ENCODE measurements at places on chromosomes 5 and 9.

DNA sequence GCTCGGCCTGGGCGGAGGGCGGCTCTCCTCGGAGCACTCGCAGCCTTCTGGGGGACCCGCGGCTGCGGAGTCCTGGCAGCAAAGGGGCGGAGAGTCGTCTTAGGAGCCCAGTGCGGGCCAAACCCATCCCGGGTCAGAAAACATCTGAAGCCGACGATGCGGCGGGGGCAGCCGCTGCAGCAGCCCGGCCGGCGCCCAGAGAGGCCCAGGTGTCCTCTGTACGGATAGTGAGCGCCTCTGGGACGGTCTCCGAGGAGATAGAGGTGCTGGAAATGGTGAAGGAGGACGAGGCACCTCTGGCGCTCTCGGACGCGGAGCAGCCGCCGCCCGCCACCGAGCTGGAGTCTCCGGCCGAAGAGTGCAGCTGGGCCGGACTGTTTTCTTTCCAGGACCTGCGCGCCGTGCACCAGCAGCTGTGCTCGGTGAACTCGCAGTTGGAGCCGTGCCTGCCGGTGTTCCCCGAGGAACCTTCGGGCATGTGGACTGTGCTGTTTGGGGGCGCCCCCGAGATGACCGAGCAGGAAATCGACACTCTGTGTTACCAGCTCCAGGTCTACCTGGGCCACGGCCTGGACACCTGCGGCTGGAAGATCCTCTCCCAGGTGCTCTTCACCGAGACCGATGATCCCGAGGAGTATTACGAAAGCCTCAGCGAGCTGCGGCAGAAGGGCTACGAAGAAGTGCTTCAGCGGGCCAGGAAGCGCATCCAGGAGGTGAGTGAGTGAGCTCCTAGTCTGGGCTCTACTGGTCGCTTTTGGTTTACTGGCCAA, 1.2 kb downstream of the JMY start:
- no peak for DNase-seq

- DNase-seq = no peak
Measured at GRCh38 chr9:110143485-110143884, 64.5 kb downstream of the C9orf152 start.

DNA sequence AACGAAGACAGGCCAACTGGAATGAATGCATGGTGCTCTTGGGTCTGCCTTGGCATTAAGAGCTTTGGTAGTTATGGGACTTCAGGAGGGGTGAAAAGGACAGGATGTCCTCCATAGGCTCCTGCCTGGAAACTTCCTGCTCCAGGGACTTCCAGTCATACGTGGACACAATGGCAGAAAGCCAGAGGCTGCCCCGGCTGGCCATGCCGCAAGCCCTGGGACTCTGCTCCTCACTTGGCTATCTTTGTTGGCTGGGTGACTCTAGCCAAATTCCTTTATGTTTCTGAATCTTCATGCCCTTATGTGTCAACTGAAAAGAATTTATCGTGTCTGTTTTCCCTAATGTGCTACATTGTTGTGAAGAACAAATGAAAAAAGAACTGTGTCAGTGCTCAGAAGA, 136.9 kb downstream of the SIL1 start:
- no peak for DNase-seq

DNA sequence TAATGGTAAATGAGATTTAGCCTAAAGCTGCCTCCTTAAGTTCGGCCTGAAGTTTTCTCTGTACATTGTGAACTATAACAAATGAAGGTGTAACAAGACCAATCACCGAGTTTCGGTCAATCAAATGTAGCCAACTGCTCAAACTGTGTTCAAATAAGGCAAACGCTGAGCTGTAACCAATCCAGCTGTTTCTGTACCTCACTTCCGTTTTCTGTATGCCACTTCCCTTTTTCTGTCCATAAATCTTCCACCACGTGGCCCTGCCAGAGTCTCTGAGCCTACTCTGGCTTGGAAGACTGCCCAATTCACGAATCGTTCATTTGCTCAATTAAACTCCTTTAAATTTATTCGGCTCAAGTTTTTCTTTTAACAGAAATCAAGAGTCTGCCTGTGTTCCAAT, 193.5 kb upstream of the KLF9 start:
- DNase-seq = no peak

DNA sequence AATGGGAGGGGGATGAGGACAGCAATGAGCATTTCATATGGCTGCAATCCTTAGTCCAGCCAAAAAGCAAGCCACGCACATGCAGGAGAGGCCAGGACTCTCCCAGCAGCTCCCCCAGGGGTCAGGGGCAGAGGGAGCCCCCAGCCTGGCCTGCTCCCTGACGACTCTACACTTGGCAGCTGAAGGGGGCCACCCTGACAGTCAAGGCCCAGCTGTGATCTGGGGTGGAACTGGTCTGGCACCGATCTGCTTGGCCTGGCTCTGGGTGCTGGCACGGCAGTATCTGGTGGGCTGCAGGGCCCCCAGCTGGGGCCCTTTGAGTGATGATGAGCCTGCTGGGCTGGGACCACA, 118.1 kb downstream of the ADAMTS2 start:
- DNase-seq = no peak

DNA sequence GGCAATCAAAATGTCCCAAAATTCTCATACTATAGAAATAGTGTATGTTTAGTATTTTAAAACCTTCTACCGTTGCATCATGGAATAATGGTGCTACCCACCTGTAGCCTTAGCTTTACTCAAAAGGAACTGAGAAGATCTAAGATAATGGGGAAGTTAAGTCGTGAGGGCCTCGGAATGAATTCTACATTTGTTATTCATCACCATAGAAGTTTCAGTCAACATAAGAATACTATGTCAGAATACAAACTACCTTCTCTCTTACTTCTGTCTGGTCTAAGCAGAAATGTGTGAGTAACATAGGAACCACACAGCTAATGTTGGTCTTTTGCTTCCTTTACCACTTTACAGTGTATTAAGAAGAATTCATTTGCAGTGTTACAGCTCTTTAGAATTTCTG, 43.2 kb downstream of the RFK start:
- DNase-seq = no peak

DNA sequence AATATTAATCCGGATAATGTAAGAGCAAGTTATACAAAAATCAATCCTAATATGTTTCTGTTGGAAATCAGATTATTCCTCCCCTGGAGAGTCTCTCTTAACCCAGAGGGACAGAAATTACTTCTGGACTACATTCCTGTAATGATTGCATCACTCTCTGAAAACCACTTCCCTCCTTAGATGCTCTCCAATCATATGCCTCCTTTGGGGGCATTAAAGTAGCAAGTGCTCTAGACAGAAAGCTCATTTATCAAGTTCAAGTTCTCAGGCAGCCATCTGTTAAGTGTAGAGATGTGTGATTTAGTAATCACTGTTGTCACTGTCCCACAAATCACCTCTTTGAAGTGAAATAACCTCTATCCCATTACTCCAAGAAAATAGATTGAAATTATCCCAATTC, 247.1 kb downstream of the SLCO4C1 start:
- no peak for DNase-seq
